Stimulated activated CD8-positive, alpha-beta memory T cell treated with anti-CD3 and anti-CD28 coated beads, Interleukin-12 subunit alpha, Interleukin-12 subunit beta, amount 100 ng/mL, for 1 hour (primary cell): ENCODE measurements at places on chromosomes 5 and 9.

- no peak for DNase-seq
Observed at GRCh38 chr5:173486355-173487225, 129.9 kb downstream of the BOD1 start.

DNA sequence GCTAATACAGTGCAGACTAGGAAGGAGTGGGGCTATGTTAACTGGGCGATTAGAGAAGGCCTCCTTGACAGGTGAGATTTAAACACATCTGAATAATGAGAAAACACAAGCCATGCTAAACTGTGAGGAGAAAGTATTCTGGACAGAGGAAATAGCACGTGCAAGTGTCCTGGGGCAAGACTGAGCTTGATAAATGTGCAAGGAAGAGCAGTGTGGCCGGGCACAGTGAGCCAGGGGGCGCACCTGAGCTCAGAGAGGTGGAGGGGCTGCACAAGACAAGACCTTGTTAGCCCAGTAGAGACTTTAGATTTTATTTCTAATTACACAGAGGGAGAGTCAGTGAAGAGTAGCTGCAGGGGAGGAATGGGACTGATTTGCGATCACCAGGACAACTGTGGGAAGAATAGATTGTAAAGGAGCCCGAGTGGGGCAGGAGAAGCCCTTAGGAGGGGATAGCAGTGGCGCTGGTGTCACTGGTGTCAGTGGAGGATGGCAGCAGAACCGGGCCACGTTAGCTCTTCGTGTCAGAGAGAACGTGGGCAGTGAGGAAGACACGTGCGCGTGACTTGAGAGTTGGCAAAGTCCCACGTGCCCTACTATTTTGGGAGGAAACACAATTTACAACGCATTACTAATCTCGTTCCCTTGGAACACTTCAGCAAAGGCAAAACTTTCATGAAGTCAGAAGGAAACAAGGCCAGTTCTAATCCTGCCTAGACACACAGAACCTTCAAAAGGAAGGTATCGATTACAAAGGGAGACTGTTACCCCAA, 17.9 kb upstream of the C5orf47 start:
- DNase-seq, result no peak

- no peak for DNase-seq
Observed at GRCh38 chr9:6632516-6633183, 12.9 kb downstream of the GLDC start.

GRCh38 chr9:116313638-116314037, 160.0 kb downstream of the PAPPA start:
- no peak for DNase-seq

DNA sequence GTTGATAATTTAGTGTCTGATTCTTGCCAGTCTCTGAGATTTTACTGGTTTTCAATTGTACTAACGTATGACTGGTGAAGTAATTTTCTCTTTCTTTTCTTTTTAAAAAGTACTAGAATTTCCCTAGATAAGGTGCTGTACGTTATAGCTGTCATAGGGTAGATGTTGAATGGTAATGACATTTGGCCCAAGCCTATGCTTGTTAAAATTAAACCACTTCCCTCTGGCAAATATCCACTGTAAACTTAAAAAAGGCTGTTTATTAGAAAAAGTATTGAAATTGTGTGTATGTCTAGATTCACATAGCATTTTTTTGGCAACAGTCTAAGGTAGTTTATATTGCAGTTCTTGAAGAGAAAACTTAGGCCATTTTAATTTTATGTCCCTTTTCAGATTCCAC, 97.6 kb downstream of the NNT start:
- no peak for DNase-seq
